T follicular helper cell (primary cell): ENCODE measurements at places on chromosomes 6 and 20.

- DNase-seq = no peak
These were observed 51.1 kb upstream of the SLC24A3 start for GRCh38 chr20:19161336-19161735.

DNA sequence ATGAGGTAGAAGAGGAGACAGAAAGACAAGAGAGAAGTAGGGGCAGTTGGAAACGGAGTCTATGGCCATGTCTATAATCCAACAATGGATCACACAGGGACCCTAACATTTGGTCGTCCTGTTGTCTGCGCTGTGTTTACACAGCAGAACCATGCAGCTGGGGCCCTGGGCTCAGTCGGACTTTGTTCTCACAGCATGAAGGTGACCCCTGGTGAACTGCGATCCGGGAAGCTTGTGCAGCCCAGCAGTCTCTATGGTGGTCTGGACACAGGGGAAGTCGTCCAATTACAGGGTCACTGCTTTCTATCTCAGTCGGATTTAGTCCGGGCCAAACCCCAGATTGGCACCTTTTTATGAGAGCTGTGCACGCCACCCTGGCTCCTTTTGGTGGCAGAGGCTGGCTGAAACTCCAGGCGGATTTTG, 153.6 kb downstream of the FOXA2 start:
- no peak for DNase-seq

- no peak for DNase-seq
These were observed 280.7 kb upstream of the SUPT3H start for GRCh38 chr6:45658400-45658799.

GRCh38 chr6:56851074-56851473, 103.8 kb upstream of the BEND6 start:
- DNase-seq = no peak

DNA sequence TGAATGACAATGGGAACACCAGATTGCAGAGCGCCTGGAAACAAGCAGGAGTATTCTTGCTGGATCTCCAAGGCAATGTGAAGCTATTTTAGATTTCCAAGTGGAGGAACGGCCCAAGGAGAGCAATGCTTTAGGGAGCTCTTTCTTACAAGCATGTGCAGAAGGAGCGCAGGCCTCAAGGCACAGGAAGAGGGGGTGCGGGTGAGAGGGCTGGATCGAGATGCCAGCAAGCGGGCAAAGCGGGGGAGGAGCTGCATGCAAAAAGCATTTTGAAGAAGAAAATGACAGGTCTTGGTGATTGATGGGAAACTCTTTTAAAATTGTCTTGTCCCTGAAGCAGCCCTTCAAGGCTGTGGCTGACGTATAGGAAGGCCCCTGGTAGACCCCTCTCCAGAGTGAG, 171.9 kb downstream of the QRSL1 start:
- no peak for DNase-seq

- no peak for DNase-seq
These were observed 55.0 kb downstream of the AIG1 start for GRCh38 chr6:143115728-143116127.

DNA sequence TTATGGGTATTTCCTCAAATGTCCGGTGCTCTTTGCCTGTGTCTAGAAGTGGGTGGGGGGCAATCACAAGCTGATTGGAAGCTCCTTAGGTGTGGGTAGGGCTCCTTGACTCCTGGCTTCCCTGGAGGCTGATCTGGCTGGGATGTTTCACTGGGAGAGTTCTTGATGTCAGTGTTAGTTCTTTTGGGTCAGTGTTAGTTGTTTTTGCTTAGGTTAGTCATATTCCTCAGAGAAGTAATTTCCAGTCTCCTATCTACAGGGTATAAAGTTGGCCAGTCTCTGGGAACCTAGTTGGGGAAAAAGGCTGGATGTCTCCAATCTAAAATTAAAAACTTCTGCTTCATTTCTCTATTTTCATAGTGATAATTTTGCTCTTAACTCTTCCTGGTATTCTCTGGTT, 23.6 kb downstream of the CDC5L start:
- DNase-seq = no peak

GRCh38 chr6:25359891-25360290, 80.7 kb downstream of the CARMIL1 start:
- no peak for DNase-seq

DNA sequence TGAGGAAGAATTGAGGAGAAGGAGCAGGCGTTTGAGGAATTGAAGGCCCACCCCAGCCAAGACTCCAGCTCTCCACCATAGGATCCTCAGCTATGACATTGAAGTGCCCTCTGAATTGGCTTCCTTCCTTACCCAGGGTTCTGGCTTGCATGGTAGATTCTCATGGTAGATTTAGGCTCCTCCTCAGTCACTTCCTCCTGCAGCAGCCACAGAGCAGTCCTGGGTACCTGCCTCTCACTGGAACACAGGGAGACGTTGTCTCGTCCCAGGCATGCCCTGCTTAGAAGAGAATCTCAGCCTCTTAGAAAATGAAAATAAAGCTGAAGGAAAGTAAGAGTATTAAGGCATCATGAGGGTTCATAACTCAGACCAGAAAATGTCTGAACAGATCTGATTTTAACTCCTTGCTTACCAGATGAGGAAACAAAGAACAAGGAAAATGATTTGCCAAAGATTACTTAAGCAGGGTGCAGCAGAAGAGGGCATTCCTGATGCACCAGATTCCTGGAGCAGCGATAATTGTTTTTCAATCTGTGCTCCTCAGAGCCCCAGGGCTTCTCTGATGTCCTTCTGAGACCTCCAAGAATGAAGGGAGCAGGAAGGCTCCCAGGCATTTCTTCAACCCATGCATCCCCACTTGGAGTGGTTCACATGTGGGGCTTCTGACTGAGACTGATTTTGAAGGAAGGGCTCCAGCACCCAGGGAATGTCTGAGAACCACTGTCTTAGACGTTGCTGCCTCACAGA, 219.8 kb downstream of the HIVEP2 start:
- no peak for DNase-seq

DNA sequence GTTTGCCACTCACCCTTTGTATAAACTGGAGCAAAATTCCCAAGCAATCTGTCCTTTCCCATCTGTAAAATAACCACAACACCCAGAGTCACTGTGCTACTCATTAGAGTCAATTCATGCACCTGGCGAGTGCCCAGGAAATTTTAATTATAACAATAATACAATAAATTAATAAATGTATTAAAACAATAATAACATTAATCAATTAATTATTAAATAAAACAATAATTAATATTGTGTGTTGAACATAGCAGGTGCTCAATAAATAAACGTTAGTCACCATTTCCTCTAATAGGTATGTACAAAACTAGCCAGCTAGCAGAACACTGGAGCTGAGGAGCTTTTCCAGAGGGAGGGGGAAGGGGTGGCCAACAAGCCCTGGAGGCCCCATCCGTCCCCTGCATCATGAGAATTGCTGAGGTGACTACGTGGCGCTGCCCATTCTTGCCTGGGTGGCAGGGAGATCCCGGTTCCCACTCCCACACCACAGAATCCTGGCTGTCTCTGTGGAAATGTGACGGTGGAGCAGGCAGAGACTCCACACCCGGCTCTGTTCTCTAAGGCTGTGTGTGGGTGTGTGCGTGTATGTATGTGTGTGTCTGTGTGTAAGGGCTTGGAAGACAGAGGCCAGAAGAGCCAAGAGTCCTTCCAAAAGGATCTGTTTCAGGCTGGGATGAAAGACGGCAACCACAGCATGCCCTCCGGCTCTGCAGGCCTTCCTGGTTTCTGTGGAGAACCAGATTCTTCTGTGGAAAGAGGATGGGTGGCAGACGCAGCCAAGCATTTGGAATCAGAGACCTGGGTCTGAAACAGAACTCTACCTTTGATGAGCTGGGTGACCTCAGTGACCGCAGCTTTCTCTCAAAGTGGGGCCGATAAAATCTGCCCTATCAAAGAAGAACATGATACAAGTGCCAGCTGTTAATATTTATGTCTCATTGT, 18.8 kb upstream of the EZR start:
- no peak for DNase-seq

DNA sequence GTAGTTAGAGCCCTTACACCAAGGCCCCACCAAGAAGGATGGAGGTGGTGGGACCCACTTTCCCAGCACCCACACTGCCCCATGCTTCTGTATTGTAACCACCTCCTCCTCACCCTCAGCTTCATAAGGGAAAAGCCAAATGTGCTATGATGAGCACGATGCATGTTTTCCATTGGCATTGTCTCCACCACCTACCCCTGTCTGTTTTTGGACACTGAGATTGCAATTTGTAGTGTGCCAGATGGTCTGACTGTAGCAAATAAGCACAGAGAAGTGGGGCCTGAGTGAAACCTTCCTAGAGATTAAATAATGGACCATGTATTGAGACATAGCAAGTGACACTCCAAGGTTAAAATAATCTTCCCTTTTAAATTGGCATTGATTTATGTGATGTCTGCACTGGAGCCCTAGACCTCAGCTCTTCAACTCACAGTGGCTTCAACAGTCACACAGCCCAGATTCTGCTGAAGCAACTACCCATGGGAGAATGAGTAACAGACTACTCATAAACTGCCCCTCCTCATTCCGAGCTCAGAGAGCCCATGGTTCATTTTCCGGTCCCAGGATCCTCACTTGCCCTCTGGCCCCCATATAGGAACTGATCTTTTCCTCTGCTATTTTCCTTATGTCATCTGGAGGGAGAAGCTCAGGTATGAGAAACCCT, 177.9 kb downstream of the COL9A1 start:
- DNase-seq = no peak

- DNase-seq = no peak
These were observed 129.2 kb downstream of the TMEM242 start for GRCh38 chr6:157194110-157194509.

GRCh38 chr20:63314015-63314471, 21.1 kb downstream of the COL20A1 start:
- no peak for DNase-seq

DNA sequence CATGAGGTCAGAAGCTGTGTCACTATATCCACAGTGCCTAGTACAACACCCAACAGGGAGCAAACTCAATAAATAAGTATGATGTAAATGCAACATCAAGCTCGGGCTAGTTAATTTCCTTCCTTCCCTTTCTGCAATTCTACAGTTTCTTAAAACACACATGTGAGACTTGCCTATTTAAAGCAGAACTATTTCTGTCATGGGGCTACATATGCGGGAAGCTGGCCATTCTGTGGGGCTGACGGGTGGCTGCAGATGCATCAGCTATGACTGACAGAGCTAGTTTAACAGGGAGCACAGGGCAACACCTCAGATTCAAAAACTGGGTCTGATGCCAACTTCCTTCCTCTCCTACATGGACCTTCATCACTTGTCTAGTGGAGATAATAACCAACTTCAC, 118.1 kb upstream of the ENPP5 start:
- DNase-seq = no peak

GRCh38 chr6:163461696-163462095, 47.2 kb downstream of the QKI start:
- no peak for DNase-seq

DNA sequence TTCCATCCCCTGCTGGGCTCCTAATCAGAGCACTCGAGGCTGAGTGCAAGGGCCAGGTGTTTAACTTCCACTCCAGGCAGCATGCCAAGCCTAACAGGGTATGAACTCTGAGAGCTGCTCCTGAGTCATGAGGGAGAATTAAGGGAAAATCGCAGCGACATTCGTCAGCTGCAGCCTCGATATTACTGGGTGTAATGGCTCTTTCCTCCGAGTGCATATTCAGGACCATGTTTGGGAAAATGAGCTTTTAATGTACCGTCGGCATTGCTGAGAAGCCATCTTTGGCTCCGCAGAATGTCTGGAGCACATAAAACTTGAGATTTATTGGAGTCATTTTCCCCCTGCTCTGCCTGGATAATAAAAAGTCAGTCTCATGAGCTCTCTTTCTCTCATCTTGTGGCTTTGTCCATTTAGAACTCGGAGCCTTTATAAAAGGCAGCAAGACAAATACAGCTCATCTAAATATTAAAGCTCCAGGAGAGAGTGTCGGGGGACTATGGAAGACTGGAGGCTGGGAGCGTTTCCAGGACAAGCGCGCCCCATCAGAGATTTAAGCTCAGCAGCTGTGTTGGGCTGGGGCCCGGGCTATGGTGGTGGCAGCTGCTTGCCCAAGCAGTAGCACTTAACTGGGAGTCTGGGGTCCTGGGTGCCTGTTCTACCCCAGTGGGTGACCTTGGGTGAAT, 103.7 kb downstream of the TOX2 start:
- no peak for DNase-seq

GRCh38 chr20:44219170-44219730, 8.7 kb upstream of the OSER1 start:
- DNase-seq = no peak

DNA sequence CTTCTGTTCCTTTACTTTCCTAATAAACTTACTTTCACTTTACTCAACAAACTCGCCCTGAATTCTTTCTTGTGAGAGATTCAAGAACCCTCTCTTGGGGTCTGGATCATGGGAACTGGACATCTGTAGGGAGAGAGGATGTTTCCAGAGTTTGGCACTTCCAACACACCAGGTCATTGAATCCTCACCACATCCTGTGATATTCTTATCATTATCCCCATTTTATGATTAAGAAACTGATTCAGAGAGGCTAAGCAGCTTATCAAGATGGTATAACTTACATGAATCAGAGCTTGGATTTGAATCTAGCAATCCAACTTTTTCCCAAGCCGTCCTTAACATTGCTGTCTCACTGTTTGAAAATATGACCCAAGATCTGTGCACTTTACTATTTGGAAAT, 15.5 kb downstream of the PPIL6 start:
- no peak for DNase-seq

DNA sequence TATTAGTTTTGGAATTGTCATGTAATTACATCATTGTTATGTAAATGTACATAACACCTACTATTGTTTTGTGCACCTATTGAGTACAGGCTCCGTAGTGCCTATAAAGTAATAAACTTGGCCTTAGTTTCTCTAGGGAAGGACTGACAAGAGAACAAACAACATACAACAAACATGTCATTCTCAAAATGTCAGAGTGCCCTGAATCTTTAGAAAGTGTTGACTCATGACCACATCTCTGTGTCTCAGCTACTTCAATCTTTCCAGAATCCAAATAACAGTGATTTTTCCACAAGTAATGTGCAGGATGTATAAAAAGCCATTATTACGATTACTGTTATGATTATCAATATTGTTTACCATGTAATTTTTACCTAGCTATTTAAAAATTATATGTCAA, 17.2 kb downstream of the LAMP5 start:
- DNase-seq = no peak

DNA sequence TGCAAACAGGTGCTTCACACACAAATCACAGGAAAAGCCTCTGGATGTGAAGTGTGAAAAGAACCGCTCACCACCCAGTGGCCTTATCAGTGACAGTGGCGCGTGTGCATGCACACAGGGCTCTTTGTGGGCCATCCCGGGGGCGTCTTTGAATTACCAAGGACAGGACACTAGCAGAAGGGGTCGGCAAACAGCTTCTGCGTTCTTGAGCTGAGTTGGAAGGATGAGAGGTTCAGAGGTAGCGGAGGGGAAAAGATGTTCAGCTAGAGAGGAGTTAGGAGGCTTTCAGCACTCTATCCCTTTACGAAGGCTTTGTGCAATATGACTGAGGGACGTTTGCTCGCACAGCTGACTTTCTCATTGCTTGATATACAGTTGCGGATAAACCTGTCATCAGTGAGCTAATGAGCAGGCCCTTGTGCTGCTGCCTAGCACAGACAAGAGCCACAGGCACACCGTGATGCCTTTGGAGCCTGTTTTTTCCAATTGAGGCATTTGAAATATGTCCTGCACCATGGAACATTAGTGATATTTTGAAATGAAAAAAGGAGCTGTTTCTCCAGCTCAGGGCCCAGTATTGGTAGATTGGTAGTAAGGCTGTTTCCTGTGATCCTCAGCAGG, 83.1 kb downstream of the IYD start:
- no peak for DNase-seq
